Smooth muscle cell of the brain vasculature (primary cell): ENCODE measurements at places on chromosomes 3 and 15.
A peak's percentile ranks its signal among the peaks of the same experiment; 100 is the strongest.

DNA sequence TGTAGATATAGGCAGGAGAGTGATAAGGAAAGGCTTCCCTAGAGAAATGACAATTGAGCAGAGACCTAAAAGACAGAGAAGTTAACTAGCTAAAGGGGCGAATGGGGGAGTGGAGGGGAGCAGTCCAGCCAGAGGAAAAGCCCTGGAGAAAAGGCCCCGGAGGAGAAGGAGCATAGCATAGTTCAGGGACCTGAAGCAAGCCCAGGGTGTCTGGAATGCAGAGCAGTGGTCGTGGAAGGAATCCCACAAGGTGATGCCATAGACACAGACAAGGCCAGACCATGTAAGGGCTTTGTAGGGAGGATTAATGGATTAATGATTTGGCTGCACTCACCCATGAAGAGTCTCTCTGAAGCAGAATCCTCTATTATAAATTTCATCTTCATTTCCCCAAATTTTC lies 45.8 kb upstream of the LRRN1 start:
- no peak for DNase-seq

DNA sequence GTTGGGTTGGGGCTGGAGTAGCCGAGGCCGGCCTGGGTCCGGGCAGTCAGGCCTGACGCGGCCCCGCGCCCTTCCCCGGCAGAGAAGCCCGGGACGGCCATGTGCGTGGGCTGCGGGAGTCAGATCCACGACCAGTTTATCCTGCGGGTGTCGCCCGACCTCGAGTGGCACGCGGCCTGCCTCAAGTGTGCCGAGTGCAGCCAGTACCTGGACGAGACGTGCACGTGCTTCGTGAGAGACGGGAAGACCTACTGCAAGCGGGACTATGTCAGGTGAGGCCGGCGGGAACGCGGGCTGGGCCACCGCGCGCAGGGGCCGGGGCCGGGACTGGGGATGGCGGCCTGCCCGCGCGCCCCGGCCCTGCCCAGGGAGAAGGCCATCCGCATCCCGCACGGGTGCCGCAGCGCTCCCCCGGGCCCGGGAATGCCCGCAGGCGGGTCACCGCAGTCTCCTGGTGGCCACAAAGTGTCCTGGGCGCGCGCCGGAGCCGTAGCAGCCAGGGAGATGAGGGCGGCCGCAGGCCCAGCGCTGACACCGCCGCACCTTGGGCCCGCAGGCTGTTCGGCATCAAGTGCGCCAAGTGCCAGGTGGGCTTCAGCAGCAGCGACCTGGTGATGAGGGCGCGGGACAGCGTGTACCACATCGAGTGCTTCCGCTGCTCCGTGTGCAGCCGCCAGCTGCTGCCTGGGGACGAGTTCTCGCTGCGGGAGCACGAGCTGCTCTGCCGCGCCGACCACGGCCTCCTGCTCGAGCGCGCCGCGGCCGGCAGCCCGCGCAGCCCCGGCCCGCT lies 1.3 kb downstream of the ISL2 start:
- no peak for DNase-seq

- no peak for DNase-seq
Measured at GRCh38 chr3:182501856-182502255, 291.4 kb upstream of the ATP11B start.

DNA sequence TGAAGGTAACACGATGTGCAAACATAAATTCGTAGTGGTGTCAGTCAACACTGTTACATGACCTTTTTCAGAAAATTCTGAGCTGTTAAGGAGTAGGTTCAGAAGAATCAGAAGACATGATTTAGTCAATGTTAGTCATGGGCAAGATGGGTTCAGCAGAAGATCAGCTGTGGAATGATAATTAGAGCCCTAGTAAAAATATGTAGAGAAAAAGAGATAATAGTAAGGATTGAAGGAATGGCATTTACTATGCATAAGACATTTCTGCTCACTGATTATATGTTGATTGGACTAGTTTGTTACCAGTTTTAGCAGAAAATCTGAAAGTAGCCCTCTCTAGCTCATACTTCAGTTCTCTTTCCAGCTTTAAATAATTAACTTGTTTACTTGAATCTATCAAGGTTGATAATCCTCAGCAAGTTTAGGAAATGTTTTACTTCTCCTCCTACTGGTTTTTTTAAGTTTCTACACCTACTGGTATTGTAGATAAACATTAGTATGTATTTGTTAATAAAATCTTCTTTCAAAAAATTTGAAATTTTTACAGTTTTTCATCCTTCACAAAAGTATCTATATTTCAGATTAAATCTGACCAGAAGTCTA lies 98.6 kb downstream of the ALCAM start:
- no peak for DNase-seq

- DNase-seq, result no peak
Measured at GRCh38 chr3:132241776-132242514, 75.3 kb upstream of the ACP3 start.

DNA sequence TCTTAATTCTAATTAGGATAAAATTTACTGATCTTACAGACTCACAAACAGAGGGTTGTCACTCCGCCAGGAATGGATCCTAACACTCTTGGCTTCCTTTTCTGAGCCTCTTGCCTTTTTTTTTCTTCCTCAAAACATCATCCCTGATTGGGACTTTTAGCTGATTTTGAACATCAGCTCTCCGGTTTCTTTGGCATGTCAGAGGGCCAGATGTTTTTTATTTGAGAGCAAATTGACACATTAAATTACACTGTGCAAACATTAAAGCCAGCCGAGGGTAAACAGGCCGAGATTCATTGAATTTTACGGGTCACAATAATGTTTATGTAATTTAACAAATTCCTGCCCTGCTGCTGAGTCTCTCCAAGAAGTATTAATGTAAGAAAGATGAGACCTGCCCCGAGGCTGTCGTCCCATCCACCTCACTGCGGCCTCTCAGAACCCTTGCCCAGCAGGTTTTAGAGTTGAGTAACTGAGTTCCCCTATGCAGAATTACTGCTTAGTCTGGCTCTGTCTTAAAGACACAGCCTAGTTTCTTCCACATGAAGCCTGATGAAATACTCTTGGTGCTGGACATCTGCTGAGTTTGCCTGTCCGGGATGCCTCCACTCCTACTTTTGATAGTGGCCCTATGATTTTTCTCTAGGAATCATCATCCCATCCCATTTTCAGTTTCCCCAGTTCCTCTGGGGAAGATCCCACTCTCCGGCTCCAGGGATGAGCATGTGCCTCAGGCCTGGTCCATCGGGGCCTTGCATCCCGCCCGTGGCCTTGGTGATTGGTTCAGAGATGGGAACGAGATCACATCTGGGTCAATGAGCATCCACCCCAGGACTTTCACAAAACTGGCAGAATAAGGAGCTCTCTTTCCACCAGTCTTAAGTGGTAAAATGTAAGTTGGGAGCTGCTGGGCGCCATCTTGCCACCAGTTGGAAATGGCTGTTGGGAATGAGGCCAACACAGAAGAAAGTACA lies 226.6 kb upstream of the TLE3 start:
- DNase-seq, result peak; percentile 78

GRCh38 chr3:47854720-47855455 lies 52.0 kb downstream of the DHX30 start:
- DNase-seq, result no peak

- no peak for DNase-seq
Measured at GRCh38 chr3:15941958-15942357, 144.2 kb upstream of the ANKRD28 start.

- no peak for DNase-seq
Measured at GRCh38 chr3:193391902-193392301, 13.3 kb upstream of the ATP13A5 start.

DNA sequence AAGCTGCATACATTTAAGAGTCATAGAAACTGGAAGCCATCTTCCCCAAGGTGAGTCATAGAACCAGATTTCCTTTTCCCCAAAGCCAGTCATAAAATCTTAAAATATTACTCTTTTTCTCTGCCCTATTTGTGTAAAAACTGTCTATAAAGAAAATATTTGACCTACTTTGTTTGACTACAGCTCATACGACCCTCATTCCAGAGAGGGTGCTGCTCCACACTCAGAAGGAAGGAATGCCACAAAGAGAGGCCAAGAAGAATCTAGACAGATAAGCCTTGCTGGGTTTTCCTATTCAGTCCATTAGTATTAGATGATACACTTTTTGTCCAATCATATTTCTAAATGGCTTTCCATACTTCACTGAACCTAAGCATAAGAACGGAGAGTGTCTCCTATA lies 671.6 kb upstream of the SGO1 start:
- no peak for DNase-seq

DNA sequence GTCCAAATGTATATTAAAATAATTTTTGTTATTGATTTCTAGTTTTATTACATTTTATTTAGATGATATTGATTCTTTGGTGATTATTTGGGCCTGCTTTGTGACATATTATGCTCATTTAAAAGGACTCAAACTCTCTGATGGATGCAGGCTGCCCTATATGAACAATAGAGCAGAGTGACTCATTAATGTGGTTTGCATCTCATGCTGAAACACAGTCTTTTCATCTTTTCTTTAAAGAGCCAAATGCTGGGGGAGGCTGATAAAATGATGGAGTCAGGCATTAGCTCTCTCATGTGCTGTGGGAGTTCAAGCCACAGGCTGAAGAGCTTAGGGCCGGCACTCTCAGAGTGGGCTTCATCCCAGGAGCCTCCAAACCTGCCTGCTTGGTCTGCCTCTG lies 7.2 kb downstream of the PLA1A start:
- DNase-seq, result no peak

DNA sequence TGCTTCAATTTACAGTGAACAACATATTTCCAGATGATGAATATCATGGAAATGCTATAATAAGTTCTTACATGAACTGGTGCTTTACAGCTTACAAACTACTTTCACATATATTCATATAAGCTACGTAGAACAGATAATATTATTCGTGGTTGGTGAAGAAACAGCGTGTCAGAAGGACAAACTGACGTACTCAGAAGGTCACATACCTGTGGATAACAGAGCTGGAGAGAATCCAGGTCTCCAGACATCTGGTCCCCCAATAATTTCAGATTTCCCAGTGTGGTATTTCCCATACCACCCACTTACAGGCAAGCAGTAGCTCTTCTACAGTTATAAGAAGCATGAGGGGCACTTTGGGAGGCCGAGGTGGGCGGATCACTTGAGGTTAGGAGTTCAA lies 156.6 kb downstream of the PLD1 start:
- DNase-seq, result no peak

DNA sequence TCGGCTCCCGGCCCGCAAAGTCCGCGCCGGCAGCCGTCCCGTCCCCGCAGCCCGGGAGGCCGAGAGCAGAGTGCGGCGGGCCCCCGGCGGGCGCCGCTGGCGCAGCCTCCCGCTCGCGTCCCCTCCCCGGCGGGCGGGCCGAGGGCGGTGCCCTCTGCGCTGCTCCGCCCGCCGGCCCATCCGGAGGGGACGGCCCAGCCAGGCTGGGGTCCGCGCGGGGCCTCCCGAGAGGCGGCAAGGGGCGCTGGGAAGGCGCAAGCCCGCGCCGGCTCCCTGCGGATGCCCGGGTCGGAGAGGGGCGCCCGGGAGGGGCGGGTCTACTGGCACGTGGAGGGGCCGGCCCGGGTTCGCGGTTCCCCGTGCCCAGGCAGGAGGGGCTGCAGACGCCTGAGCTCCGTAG lies at the start of the genes CLCN2 and POLR2H:
Gene CLCN2, minus strand, starts transcription at position 74 of the 400 bp plus-strand sequence. CDS start 126 bp downstream, outside the sequence.
Gene POLR2H, plus strand, starts transcription at position 179 of the 400 bp plus-strand sequence. CDS start 1,783 bp downstream, outside the sequence.
- DNase-seq, result no peak

GRCh38 chr3:55085231-55085630 lies 157.4 kb upstream of the LRTM1 start:
- DNase-seq, result no peak

- no peak for DNase-seq
Measured at GRCh38 chr3:99915906-99916432, 98.3 kb downstream of the CMSS1 start.

DNA sequence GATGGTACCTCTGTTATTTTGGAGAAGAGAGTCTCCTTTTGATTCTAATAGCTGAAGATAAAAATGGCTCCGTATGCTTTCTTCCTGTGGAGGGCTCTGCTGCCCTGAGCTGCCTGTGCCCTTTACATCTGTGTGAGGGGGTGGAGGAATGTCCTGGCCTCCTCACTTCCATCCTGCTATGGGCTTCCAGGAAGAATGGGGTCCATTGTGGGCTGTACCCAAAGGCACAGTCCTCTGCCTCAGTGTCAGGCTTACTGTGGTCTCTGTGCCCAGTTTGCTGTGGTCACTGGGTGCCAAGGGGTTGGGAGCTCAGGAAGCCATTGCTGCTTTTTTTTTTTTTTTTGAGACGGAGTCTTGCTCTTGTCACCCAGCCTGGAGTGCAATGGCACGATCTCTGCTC lies 14.4 kb downstream of the DAG1 start:
- DNase-seq, result no peak

DNA sequence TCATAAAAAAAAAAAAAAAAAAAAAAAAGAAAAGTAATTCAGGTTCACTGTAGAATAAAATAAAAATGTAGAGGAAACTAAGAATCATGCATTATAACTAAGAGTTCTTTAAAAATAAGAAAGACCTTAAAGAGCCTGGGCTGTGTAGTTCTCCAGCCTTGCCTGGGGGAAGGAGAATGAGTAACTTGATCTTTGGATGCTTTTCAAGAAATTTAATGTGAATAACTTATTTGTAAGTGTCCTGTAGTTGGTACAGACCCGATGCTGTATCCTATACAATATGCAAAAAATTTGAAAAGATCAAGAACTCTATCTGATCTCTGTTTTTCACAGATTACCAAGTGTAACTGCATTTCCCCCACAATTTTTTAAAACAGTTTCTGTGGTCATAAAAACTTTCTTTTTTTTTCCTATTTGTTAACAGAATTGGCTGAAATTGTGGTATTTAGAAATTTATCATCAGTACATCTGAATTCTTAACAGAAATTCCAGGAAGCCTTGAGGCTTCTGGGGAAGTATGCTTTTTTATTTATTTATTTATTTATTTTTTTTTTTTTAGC lies 195.3 kb downstream of the THRB start:
- no peak for DNase-seq

DNA sequence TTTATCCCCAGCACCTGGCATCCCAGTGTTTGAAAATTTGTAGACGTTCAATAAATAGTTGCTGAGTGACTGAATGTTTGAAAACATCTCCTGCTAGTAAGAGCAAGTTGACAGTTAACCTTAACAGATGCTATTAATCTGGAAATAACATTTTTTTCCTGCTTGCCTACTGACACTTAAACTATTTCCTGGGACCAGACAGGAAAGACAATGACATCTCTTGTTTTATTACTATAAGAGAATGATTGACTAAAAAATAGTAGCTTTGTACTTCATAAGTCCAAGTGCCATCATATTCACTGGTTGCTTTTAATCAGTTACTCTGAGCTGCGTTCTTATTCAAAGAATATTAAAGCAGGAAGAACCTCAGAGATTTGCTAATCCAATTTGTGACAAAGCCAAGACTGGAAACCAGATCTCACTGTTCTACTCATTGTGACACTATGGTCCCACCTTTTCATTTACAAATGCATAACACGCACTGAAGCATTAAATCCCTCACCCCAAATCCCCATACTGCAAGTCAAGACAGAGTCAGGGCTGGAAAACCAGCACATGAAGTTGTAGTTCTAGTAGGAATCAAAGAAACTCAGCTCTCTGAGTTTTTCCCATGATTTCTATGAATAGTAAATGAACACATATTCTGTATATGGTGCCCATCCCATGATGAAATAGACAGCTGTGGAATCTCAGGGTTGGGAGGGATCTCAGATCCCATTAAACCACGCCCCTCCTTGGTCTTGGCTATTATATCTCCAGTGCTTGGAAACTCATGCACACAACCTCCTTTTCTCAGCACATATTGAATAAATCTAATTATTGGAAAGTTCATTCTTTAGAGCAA lies 212.7 kb upstream of the P2RY1 start:
- DNase-seq, result no peak
